ENCODE measurements at places on chromosomes 12 and 14.

GRCh38 chr14:91228112-91229004 lies 16.1 kb downstream of the GPR68 start:
- DNase-seq, result no peak

- DNase-seq, result no peak
These were observed 482.5 kb downstream of the FLRT2 start for GRCh38 chr14:86012461-86012860.

DNA sequence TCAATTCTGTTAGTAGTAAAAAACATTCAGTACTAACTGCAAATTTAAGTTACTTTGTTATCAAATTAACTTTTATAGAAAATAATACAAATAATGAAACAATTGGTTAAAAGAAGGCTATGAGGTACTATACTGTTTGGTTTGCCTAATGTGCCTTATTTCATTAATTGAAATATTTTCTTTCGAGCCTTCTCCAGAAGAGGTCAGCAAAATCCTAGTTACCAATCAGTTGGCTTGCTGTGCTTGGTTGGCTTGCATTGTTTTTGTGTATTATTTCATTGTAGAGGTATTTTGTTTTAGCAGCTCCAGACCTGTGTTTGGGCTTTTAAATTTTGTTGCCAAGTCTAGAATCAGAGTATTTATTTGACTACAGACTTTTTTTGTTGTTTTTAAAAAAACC lies 68.5 kb downstream of the AEBP2 start:
- no peak for DNase-seq

GRCh38 chr14:64704743-64705380 lies 638 bp downstream of the PLEKHG3 start:
- no peak for DNase-seq

- no peak for DNase-seq
These were observed 212.4 kb upstream of the FAR2 start for GRCh38 chr12:28936711-28937110.

Data from cortex of kidney (tissue), 1 donor.